ENCODE measurements at places on chromosomes 16 and 17.

GRCh38 chr17:15954222-15954621 is 9.3 kb downstream of the ADORA2B start:
- DNase-seq: no peak

GRCh38 chr17:77315010-77315409 is 174.2 kb downstream of the SEC14L1 start:
- DNase-seq: no peak

DNA sequence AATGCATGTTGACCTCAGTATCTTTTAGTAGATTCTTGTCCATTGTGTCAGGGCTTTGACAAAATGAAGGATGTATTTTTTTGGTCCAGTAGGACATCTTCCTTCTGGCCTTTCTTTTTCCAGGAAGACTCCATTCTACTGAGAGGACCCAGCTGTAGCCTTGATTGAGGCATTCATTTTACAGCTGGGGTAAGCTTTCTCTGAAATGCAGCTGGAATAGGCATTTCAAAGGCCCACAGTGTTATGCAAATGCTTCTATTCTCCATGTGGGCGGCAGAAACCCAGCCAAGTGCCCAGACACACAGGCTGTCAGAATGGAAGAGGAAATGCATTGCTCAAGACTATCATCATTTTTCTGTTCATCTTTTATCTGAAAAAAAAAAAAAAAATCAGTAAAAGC is 629.0 kb upstream of the CDH8 start:
- DNase-seq: no peak

DNA sequence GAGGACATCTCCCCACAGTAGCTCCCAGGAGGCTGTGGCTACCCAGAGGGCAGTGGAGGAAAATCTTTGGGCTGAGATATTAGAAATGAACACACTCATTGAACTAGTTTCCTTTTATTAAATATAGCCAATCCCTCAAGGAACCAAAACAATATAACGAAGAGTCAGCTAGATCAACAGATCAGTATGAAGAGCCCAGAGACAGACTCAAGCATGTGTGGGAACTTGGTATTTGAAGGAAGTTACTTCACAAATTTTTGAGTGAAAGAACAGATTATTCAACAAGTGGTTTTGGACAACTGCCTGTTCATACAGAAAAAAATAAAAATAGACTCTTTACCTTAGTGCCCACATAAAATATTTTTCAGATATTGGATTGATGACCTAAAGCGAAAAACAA is 183.6 kb upstream of the PMFBP1 start:
- DNase-seq: no peak

DNA sequence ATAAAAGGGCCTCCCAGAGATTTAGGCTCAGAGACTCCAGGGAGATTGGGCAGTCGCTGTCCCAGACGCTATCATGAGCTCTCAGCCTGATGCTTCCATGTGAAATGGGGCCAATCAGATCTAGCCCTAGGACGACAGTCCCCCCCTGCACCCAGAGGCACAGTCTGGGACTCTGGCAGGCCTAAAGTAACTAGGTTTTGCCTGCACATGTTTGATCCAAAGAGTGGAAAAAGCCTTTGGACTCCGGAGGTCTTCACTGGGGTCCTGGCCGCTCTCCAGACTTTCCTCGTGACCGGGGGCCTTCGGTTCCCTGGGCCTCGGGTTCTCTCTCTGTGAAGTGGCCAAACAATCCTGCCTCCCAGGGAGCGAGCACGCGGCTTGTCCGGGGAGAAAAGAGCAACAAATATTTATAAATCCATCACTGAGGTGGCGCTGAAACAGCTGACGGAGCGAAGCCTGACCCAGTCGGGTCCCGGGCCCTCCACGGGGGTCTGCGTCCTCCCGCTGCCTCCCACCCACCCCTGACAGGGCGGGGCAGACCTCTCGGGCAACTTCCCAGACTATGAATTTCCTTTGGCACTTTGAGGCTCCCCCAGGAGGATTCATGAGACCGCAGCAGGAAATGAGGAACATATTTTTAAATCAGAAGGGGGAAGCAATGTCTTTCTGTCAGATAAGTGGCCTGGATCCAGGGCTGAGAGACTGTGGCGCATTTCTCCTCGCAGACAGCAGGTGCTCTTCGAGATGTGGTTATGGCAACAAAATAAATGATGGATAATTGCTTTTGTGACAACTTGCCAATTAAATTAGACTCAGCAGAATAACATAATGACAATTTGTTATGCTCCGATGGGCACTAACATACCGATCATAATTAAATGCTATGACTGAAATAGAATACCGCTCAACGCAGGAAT is 38.9 kb downstream of the MRPS23 start:
- DNase-seq: no peak

DNA sequence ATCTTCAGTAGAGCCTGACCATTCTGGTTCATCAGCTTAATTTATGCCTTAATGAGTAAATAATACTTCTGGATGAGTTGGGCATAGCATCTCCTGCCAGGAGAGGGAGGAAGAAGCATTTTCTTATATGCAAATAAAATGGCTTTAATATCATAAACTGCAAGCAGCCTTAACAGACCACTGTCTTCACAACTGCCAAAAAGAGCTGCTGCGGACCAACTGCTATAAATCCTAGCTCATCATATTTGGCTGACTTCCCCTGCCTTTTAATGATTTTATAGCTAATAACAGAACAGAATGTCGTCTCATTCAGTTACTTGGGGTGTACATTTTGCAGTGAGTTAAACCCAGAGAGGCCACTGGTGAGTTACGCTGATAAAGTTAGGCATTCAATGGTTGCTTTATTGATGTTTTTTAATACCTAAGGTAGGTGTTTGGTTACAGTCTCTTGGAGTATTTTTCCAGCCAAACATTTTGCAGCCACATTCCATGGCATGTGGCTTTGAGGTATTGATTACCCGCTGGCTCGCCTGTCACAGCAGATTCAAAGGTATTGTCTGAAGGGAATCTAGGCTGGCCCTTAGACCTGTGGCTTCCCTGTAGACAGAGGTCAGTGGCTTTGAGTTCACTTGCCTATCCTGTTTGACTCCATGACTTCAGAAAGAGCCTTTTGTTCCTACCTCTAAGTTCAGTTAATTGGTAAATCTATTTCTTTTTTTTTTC is 16.4 kb downstream of the FAM20A start:
- DNase-seq: no peak

GRCh38 chr17:82334622-82335394 is 1.2 kb upstream of the SECTM1 start:
- DNase-seq: no peak

GRCh38 chr16:48374255-48374654 is 11.0 kb downstream of the SIAH1 start:
- DNase-seq: no peak

DNA sequence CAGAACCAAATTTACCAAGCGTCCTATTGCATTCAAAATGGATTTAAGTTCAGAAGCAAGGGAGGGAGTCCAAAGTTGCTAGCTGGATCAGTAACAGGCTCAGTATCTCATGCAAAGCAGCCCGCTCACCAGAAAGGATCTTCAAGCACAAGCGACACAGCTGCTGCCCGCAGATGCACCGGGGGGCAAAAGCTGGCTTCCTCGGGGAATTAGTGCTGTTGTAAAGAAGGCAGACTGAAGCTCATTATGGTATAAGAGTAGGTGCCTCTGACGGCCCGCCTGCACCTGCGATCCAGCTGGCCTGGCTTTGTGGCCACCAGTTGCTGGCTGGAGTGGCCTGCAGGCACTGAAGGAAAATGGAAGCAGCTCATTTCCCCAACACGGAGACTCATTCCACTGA is 128.4 kb upstream of the RCVRN start:
- no peak for DNase-seq

DNA sequence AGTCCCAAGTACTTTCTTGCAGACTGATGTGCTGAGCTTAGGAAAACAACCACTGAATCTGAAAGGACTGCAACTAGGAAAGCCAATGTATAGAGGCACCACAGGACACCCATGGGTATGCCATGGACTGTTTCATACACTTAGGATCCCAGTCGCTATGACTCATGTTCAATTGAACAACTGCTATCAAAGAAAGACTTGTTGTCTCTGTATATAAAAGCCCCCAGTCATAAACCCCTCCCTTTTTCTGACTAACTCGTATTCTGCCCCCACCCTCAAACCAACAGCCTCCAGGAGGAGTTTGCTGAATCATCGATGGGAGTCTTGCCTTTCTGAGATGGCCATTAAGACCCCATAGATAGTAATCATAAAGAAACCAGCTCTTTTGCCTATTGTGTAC is 205.4 kb downstream of the ANKFN1 start:
- no peak for DNase-seq

GRCh38 chr17:38693700-38694329 is 11.3 kb upstream of the MLLT6 start:
- DNase-seq: no peak

- DNase-seq: no peak
Observed at GRCh38 chr16:56547120-56547948, 17.5 kb upstream of the MT4 start.

- DNase-seq: no peak
Observed at GRCh38 chr17:58507123-58507634, 7.3 kb downstream of the MTMR4 start.

GRCh38 chr17:71023249-71024030 is 854.1 kb downstream of the KCNJ2 start:
- no peak for DNase-seq

- DNase-seq: no peak
Observed at GRCh38 chr16:86117235-86117634, 218.3 kb downstream of the IRF8 start.

DNA sequence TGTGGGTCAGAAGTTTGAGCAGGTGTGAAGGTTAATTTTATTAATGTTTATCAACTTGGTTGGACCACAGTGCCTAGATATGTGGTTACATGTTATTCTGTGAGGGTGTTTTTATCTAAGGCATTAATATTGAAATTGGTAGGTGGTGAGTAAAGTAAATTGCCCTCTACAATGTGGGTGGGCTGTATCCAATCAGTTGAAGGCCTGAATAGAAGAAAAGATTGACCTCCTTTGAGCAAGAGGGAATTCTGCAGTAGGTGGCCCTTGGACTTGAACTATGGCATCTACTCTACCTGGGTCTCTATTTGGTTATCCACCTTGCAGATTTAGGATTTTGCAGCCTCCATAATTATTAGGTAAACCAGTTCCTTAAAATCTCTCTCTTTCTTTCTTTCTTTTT is 356.8 kb upstream of the EEF2KMT start:
- no peak for DNase-seq

DNA sequence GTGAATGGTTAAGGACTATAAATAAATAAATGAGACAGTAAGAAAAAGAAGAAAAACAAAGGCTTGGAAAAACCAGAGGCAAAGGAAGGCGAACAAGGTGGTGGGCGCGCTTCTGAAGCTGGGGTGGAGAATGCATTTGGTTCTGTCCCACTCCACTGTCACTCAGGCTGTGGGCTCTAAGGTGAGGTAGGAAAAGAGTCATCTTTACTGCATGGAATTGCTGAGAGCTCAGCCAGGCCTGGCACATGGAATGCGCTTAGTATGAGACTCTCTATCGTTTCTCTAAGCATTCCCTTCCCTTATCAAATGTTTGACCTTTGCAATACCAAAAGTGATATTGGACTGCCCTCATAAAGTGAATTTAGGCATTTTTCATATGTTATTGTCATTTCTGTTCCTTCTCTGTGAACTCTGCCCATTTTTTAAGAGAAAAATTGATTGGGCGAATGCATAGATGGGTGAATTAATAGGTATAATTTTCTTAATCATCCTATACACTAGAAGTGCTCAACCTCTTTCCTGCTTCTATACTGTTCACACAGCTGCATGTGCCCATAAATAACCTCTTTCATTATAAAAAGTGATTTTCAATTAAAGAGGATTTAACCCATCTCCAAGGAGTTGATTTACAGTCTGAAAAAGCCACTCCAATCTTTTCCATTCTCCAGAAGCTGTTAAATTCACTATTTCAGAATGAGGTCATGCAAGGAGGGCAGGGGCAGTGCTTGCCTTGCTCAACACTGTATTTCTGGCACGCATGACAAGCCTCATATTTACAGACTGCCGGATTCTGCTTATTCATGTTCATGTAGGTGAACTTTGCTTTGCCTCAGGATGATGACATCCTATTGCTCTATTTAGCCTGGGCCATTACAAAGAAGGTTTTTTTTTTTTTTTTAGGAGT is 87.7 kb downstream of the MYH10 start:
- no peak for DNase-seq

- no peak for DNase-seq
Observed at GRCh38 chr17:81109957-81110356, 55.4 kb upstream of the PVALEF start.

GRCh38 chr17:82566129-82566960 is 46.8 kb downstream of the FOXK2 start:
- DNase-seq: no peak

DNA sequence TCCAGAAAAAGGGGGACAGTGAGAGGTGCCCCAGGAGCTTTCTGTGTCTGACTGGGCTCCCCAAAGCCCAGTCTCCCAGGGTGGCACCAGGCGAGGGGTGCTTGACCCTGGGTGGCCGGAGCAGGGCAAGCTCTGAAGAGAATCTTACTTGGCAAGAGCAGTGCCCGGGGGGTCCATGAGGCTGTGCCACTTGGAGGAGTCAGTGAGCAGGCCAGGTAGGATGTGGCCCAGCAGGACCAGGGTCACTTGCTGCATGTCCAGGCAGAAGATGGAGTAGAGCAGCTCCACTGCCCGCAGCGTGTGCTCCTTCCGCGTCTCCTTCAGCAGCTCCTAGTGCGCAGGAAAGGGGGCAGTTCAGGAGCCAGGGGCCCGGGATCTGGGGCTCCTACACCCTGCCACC is 7.3 kb downstream of the CSF3 start:
- DNase-seq: no peak

DNA sequence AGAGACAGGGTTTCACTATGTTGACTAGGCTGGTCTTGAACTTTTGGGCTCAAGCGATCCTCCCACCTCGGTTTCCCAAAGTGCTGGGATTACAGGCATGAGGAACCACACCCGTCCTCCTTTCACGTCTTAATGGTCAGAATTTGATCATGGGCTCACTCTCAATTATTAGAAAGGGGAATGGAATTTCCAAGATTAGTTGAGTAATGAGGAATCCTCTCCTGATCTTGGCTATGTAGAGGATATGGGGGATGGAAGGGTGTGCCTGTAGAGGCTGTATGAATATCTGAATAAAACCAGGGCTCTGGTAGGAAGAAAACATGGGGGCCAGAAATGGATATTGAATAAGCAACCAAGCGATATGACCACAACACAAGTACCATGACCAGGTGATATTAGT is 25.9 kb upstream of the SMURF2 start:
- no peak for DNase-seq

- no peak for DNase-seq
Observed at GRCh38 chr17:4635823-4636375, 5.6 kb downstream of the ALOX15 start.
